ENCODE measurements at places on chromosomes 1 and 21.

DNA sequence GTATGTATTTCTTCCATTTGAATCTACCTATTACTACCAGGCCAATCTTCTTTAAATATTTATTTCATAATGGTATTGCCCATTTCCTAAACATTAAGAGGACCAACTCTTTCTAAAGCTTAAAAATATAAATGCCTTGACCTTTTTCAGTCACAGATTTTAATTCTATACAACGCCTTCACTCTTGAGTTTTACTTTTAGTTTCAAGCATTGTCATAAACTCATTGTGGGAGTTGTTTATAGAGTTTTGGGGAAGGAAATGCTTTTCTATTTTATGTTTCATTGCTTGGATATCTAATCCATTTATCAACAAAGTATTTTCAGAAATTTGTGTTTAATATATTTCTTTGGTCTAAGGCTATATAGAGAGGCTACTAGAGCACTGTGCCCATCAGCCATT is 155.8 kb downstream of the DPYD start:
- DNase-seq = no peak

DNA sequence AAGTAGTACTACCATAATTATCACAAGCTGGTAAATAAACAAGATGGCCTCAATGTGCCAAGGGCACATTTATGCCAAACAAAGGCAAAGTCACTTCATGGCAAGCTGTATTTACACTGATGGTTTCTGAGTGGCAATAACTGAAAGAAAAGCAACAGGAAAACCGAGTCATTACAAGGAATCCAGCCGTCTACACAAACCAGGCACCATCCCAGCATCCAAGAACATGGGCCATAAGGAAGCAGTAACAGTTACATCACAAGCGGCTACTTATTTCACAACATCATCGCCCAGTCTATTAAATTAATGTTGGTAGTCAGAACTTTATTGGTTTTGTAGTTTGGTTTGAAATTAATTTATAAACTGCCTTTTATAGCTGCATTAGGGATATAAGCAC is 214.2 kb downstream of the RERE start:
- no peak for DNase-seq

DNA sequence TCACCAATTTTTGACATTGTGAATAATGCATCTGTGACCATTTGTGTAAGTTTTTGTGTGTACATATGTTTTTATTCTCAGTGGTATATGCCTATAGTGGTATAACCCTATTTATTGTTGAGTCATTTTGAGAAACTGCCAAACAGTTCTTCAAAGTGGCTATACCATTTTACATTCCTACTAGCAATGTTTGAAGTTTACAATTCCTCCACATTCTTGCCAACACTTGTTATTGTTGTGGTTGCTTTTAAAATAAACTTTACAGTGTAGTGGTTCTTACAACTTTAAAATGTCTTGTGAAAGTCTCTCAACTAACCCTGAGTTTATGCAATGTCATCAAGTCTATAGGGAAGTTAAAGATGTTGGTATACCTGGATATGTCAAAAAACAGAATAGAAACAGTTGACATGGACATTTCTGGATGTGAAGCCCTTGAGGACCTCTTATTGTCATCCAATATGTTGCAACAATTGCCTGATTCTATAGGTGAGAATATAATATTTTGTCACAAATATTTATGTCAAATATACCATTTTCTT is 219.4 kb downstream of the LRRC40 start:
- DNase-seq = no peak

DNA sequence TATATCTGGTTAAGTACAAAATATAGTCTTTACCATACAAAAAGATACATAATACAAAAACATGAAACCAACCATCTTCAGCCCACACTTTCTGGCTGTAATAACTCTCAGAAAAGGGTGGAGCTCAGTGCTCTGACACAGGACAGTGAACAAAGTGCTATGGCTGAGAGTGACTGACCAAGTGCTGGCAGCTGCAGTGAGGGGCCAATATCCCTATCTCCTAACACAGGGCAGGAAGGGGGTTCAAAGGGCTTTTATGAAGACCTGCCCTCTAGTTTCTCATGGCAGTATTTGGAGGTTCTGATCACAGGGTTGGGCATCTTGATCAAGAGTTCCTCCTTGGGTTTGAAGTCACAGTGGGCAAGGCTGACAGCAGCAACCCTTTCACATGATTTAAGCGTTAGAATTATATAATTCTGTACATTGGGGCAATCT is 3.9 kb downstream of the TXNIP start:
- DNase-seq = no peak

- no peak for DNase-seq
These were observed 67.7 kb downstream of the PLD5 start for GRCh38 chr1:242456726-242457269.

DNA sequence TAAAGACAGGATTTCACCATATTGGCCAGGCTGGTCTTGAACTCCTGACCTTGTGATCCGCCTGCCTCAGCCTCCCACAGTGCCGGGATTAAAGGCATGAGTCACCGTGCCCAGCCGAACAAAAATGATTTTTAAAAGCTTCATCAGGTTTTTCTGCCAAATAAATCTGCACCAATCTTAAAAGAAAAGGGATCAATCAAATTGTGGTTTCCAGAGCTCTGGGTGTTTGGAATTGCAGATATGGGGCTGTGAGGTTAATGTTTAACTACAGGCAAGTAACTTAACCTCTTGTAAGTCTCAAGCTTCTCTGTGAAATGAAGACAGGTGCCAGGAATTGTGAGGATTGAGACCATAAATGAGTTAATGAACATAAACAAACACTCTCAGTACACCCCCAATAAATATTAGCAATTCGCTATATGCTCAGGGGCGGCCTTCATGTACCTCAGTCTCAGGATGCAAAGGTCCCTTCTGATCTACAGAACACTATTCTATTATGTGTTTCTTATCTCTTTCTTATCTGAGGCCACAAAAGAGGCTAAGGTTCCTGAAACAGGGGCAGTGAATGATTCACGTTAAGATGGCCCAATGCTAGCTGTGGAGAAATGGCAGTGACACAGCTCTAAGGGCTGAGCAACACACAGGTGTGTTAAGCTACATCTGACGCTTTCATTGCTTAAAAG is 7.1 kb upstream of the GNPAT start:
- no peak for DNase-seq

DNA sequence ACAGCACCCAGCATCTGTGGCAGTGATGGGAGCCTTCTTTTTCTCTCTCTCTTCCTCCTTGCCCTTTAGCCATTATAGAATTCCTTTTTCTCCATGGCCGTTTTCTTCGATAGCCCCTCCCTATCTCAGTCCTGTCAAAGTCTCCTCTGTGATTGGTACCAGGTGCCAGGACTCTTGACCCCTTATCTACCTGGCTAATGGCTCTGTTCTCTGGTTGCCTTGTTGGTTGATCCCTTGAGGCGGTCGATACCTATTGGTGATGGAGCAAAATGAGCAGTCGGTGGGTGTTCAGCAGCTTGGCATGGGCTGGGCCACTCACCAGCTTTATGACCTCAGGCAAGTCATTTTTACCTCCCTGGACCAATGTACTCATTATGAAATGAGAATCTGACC is 2.0 kb downstream of the ATF3 start:
- DNase-seq = no peak

GRCh38 chr1:210857146-210857663 is 276.7 kb downstream of the KCNH1 start:
- DNase-seq = no peak

DNA sequence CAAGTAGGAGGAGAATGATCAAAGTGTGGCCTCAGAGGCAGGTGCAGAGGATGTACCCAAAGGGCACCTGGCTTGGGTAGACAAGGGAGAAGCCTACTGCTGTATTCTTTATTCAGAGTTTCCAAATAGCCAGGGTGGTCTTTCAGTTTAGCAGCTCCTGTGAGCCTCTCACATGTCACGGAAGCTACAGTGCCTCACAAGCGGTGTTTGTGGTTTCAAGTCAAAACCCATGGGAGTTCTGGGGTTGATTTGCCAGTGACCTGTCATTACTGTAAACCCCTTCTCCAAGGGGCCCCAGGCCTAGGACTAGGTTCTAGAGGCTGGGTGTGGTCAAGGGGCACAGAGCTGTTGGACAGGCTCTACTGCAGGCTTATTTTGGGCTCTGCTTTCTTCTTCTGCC is 10.2 kb upstream of the IL10 start:
- DNase-seq = peak; percentile 90

DNA sequence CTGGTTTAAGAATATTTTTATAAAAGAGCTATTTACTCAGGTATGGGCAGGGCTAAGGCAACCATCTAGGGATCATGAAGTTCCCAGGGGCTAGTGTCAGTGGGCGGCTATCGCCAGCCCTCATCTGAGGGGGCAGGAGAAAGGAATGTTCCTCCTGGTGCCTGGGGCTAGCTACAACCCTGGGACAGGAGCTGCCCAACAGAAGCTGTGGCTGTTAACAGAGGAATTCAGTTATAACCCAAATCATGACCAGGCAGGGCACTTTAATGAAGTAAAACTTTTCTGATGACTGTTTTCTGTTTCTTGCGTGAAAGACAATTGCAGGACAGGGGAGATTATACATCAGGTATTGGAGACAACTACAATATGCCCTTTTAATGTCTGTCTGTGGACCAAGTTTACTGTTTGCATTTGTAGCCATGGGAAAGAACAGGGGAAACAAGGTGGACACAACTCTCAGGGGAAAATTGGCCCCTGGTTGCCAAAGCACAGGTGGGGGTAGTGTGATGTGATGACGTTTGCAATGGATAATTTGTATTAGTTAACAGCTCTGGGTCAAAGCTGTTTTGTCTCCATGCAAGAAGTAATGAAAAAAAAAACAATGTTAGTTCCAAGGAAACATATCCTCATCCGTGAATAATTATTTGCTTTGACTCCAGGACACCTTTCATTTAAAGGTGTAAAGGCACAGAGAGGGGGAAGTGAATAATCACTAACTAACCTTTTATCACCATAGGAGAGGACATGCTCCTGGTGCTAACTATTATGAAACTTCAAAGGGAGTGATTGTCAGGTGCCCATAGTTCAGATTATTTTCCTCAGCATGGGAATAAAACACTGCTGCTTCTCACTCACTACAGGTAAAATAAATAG is 105.2 kb downstream of the TSEN15 start:
- no peak for DNase-seq

GRCh38 chr1:198467907-198468306 is 72.6 kb downstream of the ATP6V1G3 start:
- no peak for DNase-seq

- DNase-seq = peak; percentile 64
These were observed 46.6 kb downstream of the PACC1 start for GRCh38 chr1:212368073-212368484.

GRCh38 chr1:59549066-59549837 is 252.4 kb downstream of the FGGY start:
- no peak for DNase-seq

DNA sequence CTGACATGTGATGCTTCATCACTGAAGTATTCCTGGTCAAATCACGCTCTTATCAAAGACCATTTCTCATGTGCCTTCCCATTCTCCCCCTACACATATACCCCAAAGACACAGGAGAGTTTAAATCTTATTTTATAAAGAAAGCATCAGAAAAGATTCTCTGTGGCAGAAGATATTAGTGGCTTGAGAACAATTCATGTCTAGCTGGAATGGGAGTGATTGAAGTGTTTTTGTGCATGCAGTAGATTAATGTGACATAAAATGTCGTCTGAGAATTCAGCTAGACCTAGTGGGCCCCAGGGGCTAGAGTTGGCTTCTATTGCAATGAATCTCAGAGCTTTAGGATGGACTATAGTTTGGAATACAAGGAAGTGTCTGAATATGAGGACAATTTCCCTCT is 163.9 kb downstream of the HUNK start:
- no peak for DNase-seq

- DNase-seq = peak; percentile 5
These were observed 219.8 kb downstream of the DAB1 start for GRCh38 chr1:57204091-57204490.

DNA sequence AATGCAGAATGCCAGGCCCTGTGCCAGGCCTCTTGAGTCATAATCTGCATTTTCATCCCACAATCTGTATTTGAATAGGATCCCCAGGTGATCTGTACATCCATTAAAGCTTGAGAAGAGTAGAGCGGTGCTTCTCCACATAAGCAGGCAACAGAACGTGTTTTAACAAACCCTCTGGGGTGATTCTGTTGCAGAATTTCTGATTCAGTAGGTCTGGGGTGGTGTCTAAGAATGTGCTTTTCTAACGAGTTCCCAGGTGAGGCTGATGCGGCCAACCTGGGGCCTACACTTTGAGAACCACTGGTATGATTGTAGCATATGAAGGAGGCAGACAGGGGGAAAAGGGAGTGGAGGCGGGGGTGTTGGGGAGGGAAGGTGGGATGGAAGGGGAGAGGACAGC is 78.4 kb upstream of the POU3F1 start:
- no peak for DNase-seq

DNA sequence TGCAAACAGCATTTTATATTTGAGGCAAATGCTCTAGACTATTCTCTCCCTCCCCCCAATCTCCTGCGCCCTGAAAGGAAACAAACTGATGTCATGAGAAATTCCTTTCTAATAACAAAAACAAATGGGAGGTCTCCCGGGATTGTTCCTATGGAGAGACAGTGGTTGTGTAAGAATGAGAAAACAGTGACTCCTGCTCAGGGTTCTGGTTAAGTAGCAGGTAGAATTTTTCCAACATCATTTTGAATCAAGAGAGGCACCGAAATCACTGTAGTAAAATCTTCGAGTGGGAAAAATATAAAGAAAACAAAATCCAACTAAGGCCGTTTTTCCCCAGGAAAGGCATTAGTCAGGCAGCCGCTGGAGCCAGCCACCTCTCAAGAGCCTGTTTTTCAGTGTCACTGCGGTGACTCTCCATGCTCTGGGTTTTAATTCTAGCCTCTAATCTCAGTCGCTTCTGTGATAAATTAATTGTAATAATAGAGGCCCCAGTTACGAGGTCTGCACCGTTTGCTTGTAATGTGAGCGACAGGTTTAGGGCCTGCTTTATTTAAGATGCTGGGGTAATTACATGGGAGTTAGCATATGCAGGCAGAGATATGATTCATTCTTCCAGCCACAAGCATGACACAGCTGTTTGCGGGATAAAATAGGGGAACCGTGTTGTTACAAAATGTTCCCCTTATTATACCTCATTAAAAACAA is 80.3 kb downstream of the RNF220 start:
- DNase-seq = no peak

- DNase-seq = no peak
These were observed 59.9 kb upstream of the JAK1 start for GRCh38 chr1:65026235-65026634.

- no peak for DNase-seq
These were observed 188.2 kb downstream of the OMA1 start for GRCh38 chr1:58358346-58358745.

DNA sequence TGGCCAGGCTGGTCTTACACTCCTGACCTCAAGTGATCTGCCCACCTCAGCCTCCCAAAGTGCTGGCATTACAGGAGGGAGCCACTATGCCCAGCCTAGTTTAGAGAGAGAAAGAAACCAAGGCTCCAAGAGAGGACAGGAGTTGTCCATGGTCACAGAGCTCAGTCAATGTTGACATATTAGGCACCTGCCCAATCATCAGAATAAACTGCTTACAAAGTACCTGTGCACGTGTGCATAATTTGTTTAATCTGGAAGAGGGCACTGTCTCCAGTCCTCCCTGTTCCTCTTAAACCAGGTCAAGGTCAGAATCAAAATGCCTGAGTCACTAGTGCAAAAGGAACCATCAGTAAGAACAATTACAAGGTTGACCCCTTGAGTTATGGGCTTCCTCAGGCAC is 20.3 kb upstream of the MPZL1 start:
- DNase-seq = no peak

Measured in GM12864 (cell line).